ENCODE measurements at places on chromosomes 13 and 19.

DNA sequence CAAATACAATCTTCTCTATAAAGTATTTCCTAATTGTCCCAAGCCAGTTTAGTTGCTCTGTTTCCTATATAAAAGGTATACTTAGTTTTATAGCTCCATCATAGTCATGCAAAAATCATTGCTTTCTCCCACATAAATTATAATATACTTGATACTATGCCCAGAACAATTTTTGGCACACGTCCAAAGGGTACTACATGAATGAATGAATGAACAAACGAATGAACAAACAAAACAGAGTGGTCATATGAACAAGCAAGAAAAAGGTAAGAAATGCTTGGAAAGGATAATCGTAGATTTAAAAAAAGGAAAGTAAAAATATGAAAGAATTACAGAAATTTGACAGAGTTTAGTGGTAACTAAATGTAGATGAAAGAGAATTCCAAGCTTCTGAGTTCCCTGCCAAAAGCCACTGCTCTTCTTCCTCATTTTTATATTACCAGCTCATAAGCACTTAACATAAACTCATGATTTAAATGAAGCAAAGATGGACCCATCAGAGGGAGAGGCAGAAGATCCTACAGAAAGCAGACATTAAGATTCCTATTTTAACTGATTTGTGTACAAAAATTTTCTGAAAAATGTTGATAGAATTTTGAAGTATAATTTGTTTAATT lies 123.2 kb downstream of the ENOX1 start:
- DNase-seq: no peak

DNA sequence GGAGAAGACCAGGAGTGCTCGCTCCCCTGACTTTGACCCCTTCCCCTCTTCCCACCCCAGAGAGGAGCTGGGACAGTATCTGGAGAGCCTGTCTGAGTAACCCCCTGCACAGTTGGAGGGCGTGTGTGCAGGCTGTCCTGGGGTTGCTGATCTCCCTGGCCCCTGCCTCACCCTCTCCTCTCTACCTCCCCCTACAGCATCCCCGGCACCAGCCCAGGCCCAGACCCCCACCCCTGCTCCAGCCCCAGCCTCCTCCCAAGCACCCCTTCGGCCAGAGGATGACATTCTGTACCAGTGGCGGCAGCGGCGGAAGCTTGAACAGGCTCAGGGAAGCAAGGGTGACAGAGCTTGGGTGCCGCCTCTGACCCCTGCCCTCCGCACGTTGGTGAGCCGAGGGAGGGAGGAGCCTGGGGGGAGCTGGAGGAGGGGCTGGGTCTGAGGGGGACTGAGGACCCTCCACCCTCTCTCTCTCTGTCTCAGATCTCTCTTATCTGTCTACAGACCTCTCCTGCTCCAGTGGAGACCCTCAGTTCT lies 8.7 kb downstream of the PROSER3 start:
- DNase-seq: no peak

DNA sequence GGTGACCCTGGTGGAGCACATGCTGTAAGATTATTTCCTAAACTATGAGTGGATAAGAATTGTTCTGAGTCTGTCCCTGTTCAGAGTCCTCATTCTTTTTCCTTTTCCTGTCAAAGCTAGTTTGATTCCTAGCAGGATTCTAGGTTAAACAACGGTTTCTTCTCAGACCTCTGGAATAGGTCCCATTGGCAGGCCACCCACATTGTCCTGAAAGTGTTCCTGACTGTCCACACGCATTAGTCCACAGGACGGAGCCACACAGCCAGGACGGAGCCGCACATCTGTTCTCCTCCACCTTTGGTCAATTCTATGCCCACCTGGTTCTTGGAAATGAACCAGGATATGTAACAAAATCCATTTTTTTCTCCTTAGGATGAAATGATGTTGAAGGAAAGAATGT lies 46.1 kb downstream of the ANKRD10 start:
- DNase-seq: no peak

GRCh38 chr19:14395262-14395661 lies 14.0 kb downstream of the ADGRE5 start:
- no peak for DNase-seq

DNA sequence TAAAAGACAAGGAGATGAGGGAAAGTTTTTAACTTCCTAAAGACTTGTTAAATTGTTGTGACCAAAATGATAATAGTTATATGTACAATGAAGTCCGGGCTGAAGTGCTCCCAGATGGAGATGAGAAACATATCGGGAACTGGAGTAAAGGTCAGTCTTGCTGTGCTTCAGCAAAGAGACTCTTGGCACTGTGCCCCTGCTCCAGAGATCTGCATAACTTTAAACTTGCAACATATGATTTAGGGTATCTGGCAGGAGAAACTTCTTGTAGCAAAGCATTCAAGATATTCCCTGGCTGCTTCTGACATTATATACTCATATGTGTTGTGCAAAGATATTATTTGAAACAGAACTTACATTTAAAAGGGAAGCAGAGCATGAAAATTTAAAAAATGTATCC lies 786.6 kb upstream of the SLITRK6 start:
- no peak for DNase-seq

- DNase-seq: no peak
Measured at GRCh38 chr19:2577722-2578335, 101.9 kb downstream of the GADD45B start.

DNA sequence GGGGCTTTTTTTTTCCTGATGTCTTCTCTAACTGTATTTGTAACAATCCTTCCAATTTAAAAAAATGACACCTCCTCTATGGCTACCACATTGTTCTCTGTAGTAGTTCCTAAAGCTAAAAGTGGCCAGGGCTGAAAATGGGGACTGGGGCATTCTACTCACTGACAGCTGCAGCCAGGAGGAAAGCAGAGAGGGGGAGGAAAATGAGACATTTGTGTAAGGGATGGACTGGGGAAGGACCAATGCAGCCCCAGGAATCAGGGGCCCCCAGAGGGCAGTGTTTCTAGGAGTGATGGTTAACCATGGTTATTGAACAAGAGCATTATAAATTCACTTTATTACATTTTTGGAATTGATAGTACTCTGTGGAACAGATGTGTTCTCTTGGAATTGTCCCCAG lies 34.3 kb upstream of the C1QTNF9 start:
- no peak for DNase-seq

- peak; percentile 45 for DNase-seq
Measured at GRCh38 chr19:10431254-10431942, 11.1 kb downstream of the PDE4A start.

DNA sequence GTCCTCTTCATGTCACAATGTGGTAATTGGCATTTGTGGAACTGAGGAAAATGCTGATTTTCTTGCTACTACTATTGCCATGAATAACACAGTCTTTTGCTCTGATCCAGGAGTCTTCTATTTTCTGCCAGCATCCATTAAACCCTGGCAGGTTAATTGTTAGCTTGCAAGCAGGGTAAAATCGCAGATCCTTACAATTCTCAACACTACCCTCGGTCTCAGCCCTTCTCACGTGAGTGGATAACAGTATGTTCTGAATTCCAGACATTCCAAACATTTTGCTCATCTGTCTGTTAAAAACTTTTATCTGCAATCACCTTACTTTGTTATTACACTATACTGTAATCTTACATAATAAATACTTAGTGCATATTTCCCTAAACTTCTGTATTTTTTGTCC lies 251.3 kb upstream of the ATXN8OS start:
- no peak for DNase-seq

DNA sequence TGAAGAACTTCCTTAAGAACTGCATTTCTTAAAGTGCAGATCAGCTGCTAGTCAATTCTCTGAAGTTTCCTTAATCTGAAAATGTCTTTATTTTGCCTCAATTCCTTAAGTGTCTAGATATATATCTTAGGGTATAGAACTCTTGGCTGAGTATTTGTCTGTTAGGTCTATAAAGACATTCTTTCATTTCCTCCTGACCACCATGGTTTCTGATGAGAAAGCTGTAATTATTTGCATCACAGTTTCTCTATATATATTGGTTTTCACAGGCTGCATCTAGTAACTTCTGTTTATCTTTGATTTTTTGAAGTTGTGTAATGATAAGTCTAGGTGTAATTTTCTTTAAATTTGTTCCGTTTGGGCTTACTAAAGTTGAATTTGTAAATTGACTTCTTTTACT lies 15.2 kb downstream of the NDFIP2 start:
- no peak for DNase-seq

GRCh38 chr19:49186108-49186507 lies 28.5 kb downstream of the TRPM4 start:
- no peak for DNase-seq

- no peak for DNase-seq
Measured at GRCh38 chr19:19532806-19533701, 4.3 kb downstream of the YJEFN3 start.

- DNase-seq: no peak
Measured at GRCh38 chr13:103762523-103762922, 696.3 kb upstream of the SLC10A2 start.

GRCh38 chr13:78339927-78340326 lies 263.4 kb downstream of the POU4F1 start:
- no peak for DNase-seq

DNA sequence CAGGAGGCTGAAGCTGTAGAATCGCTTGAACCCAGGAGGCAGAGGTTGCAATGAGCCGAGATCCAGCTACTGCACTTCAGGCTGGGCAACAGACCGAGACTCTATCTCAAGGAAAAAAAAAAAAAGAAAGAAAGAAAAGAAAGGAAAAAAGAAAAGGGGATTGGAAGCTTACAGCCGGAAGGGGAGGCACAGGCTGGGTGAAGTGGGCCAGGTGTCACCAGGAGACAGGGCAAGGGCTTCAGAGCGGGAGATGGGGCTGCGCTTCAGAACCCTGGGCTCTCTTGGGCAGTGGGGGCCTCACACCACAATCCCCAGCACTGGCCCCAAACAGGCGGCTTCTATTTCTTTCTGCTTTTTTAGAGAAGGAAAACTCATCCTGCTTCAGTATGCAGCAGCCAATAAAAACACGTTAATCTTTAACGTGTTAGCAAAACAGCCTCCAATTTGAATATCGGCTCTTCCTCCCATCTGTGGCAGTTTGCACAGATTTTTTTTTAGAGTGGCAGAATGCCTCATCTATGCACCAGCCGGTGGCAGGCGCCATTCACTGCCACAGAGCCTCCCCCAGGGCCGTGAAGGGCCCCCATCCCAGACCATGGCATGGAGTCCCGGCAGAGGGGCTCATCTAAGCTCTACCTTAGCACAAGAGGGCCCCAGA lies 46.6 kb upstream of the C19orf12 start:
- no peak for DNase-seq

DNA sequence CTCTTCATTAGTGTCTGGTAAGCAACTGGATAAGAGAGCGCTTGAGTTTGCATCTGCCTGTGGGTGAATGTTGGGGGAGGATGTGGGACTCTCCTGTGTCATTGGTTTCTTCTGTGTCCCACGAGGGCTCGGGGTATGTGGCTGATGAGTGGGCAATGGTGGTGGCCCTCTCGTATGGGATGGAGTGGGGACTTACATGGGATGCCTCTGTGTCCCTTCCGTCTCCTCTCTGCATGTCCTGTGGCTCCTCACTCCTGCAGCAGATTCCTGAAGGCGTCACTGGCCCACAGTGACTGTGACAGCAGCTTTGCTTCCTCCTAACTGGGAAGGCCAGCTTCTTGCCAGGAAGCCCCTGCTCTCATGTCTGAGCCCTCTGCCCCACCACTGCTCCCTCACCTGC lies 2.6 kb upstream of the LRP3 start:
- DNase-seq: no peak

- DNase-seq: no peak
Measured at GRCh38 chr19:19259741-19260140, 13.4 kb downstream of the TM6SF2 start.

DNA sequence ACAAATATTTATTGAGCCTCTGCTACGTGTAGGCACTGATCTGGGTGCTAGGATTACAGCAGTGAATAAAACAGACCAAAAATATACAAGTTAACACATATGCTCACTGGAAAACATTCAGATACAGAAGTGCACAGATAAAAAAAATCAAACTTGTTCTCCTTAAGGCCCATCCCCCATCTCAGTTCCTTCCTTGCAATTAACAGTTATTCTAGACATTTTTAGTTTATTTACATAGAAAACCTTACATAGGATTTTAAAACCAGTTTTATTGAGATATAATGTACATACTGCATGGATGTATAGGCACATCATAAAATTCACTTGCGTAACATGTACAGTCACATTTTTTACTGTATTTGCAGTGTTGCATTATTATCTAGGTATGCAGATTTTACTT lies 36.5 kb upstream of the HMGB1 start:
- DNase-seq: no peak

GRCh38 chr13:112522578-112522977 lies 65.4 kb downstream of the TUBGCP3 start:
- DNase-seq: no peak

GRCh38 chr19:39587496-39587895 lies 14.8 kb upstream of the LGALS13 start:
- DNase-seq: no peak

GRCh38 chr19:48558018-48558684 lies 6.2 kb downstream of the SULT2B1 start:
- no peak for DNase-seq

DNA sequence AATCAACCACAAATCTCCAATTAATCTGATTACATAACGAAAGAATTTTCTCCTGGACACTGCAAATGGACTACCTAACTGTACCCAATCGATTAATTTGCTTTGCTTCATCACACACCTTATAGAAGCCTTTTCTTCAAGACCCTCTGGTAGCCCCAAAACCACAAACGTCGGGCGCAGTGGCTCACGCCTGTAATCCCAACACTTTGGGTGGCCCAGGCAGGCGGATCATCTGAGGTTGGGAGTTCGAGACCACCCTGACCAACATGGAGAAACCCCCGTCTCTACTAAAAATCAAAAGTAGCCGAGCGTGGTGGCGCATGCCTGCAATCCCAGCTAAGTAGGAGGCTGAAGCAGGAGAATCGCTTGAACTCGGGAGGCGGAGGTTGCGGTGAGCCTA lies 42.9 kb upstream of the ZNF429 start:
- DNase-seq: no peak

DNA sequence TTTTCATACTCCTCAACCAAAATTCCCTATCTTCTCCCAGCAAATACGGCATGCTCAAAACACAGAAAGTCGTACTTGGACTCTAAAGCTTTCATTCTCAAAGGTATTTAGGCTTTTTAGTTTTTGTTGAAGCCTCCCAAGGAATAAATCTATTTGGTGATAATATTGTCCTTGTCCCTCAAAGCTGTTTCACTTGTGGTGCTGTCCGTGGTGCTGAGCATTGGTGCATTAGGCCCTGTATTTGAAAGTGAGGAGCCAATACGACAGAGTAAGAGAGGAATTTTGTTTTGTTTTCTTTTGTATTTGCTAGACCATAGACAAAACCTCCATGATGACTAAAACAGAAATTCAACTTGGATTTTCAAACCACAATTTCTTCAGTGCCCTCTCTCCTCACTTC lies 3.2 kb upstream of the LGALS13 start:
- no peak for DNase-seq

DNA sequence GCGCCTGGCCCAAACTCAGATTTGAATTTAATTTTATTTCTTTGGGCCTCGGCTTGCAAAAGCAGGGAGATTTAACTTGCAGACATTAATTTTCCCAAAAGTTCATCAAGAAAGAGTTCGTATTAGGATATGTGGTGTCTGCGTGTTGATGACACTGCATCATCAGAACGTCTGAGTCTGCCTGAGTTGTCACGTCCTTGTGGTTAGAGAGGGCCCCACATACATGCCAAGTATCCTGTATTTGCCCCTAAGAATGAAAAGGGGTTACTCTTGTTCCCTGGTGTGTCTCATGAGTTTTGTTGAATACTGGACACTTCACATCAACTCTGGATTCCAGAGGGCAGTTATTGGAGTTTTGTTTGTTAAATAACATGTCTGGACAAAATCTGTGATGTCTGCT lies 5.6 kb upstream of the TEX29 start:
- DNase-seq: no peak

Measured in stimulated activated naive CD4-positive, alpha-beta T cell treated with Interleukin-2 at 50 U/mL for 16 hours (primary cell).